Activated T-cell treated with anti-CD3 and anti-CD28 coated beads, Interleukin-2, amount 50 U/mL, for 72 hours (primary cell): ENCODE measurements at places on chromosomes 6 and 20. TPM values are rescaled to one million over a fixed set of nuclear protein-coding genes. Genes with fewer than 3 reads are reported as not detected.

STK35 gene
- 22.4 TPM for total RNA-seq

DNA sequence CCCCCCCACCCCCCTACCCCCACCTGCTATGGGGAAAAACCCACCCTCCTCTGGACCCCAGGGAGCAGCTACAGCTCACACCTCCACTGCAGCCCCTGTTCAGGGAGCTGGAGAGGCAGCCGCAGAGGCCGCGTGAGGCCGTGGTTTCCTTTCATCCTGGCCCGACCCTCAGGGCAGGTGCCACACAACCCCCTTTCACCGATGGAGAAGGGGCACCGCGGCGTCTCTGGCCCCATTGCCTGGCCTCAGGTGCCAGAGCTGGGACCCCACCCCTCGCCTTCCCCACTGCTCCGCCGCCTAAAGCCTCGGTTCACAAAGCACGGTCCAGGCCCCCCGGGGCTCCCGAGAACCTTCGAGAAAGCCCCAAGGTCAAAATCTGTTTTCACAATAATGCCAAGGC is 11.8 kb upstream of the KCNQ2 start:
- H3K27me3 ChIP-seq = peaks cover 15% of the 10 kb centered on the region
- no peak overlapping the region for H3K27ac ChIP-seq
- no peak overlapping the region for H3K4me3 ChIP-seq
- H3K4me1 ChIP-seq = peaks cover 7% of the 10 kb centered on the region

- no peaks in the 10 kb centered on the region for H3K36me3 ChIP-seq
- H3K27ac ChIP-seq = peak overlapping the region; percentile 75
- H3K27me3 ChIP-seq = no peaks in the 10 kb centered on the region
- DNase-seq = peak; percentile 90
- peaks cover 34% of the 10 kb centered on the region for H3K4me1 ChIP-seq
- peak overlapping the region; percentile 95 for H3K4me3 ChIP-seq
Observed at GRCh38 chr6:29752451-29753308, 29.4 kb downstream of the HLA-F start.

- H3K4me1 ChIP-seq = no peaks in the 10 kb centered on the region
- no peaks in the 10 kb centered on the region for H3K36me3 ChIP-seq
- H3K27ac ChIP-seq = no peak overlapping the region
- no peaks in the 10 kb centered on the region for H3K27me3 ChIP-seq
- no peak for DNase-seq
- no peak overlapping the region for H3K4me3 ChIP-seq
Observed at GRCh38 chr6:150766201-150766997, 99.1 kb upstream of the MTHFD1L start.

DNA sequence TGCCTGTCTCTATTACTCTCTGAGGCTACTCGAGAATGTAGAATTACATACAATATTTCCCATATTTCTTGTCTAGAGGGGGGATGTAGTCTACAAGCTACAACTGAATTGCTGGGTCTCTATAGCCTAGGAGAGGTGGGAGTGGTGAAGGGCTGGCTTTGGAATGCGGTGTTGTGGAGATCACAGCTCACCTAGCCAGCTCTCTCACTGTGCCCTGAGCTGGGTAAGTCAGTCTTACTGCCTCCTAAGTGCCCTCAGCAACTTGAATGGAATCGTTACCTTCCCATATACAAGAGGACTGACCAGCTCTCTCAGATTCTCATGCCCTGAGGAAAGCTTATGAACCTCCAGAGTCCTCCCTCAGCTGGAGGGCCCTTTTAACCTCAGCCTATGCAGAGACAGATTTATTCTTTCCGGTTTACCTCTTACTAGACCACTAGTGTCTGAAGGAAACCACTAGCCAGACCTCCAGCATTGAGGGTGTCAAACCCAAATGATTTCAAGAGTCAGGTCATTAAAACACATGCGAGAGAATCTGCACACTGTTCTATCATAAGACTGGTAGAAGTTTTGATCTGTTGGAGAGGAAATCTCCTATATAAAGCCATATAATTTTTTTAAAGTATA is 20.6 kb downstream of the VIP start:
- H3K27me3 ChIP-seq = no peaks in the 10 kb centered on the region
- H3K27ac ChIP-seq = no peak overlapping the region
- no peaks in the 10 kb centered on the region for H3K4me1 ChIP-seq
- DNase-seq = no peak

DNA sequence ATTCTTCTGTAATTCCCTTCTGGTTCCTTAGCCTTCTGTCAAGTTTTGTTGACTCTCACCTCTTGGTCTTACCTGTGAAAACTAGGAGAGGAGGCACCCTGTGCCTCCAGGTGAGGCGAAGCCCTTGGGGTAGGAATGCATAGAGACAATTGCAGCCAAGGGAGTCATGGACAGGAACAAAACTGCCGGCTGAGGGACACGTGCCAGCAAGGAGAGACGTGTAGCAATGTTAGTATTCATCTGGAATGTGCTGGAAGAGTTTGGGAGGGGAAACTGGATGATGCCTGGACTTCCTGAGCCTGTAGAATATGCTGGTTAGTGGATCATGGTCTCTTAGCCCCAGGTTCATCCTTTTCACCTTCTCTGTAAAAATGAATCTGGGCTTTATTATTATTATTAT is 3.9 kb upstream of the TIAM2 start:
- DNase-seq = no peak
- no peaks in the 10 kb centered on the region for H3K36me3 ChIP-seq
- no peak overlapping the region for H3K4me3 ChIP-seq
- H3K27me3 ChIP-seq = peaks cover 4% of the 10 kb centered on the region
- no peak overlapping the region for H3K27ac ChIP-seq

FAM217A gene
- not detected for total RNA-seq

GATA5 gene
- total RNA-seq = not detected

- DNase-seq = no peak
- no peaks in the 10 kb centered on the region for H3K36me3 ChIP-seq
- H3K4me3 ChIP-seq = no peak overlapping the region
- H3K27ac ChIP-seq = no peak overlapping the region
- no peaks in the 10 kb centered on the region for H3K4me1 ChIP-seq
Observed at GRCh38 chr6:154432533-154433476, 76.2 kb upstream of the IPCEF1 start.

- no peak overlapping the region for H3K4me3 ChIP-seq
- H3K27me3 ChIP-seq = no peaks in the 10 kb centered on the region
- H3K4me1 ChIP-seq = no peaks in the 10 kb centered on the region
- no peak for DNase-seq
Observed at GRCh38 chr20:55052459-55052858, 577.1 kb downstream of the DOK5 start.

GRCh38 chr20:59733351-59733750 is 129.0 kb downstream of the PHACTR3 start:
- no peak overlapping the region for H3K4me3 ChIP-seq
- no peaks in the 10 kb centered on the region for H3K27me3 ChIP-seq
- no peaks in the 10 kb centered on the region for H3K4me1 ChIP-seq
- no peak overlapping the region for H3K27ac ChIP-seq
- no peaks in the 10 kb centered on the region for H3K36me3 ChIP-seq

GRCh38 chr6:110389689-110390382 is 25.5 kb downstream of the DDO start:
- no peaks in the 10 kb centered on the region for H3K27me3 ChIP-seq
- peaks cover 12% of the 10 kb centered on the region for H3K4me1 ChIP-seq
- no peaks in the 10 kb centered on the region for H3K36me3 ChIP-seq

GRCh38 chr6:108587258-108588059 is 26.7 kb downstream of the FOXO3 start:
- no peak overlapping the region for H3K27ac ChIP-seq
- H3K4me1 ChIP-seq = peaks cover 45% of the 10 kb centered on the region
- H3K27me3 ChIP-seq = no peaks in the 10 kb centered on the region
- no peaks in the 10 kb centered on the region for H3K36me3 ChIP-seq

PDE10A gene
- total RNA-seq = not detected
